ENCODE measurements at places on chromosomes 3 and 15. TPM values are rescaled to one million over a fixed set of nuclear protein-coding genes. Genes with fewer than 3 reads are reported as not detected.

GRCh38 chr3:155465664-155466063 lies 172.2 kb upstream of the STRIT1 start:
- no peaks in the 10 kb centered on the region for H3K4me1 ChIP-seq
- DNase-seq, result no peak
- H3K4me3 ChIP-seq, result no peak overlapping the region
- H3K36me3 ChIP-seq, result no peaks in the 10 kb centered on the region
- H3K27me3 ChIP-seq, result no peaks in the 10 kb centered on the region
- H3K27ac ChIP-seq, result no peak overlapping the region

GRCh38 chr3:102104033-102104432 lies 254.7 kb downstream of the NFKBIZ start:
- no peak overlapping the region for H3K4me3 ChIP-seq
- no peaks in the 10 kb centered on the region for H3K4me1 ChIP-seq
- H3K27me3 ChIP-seq, result no peaks in the 10 kb centered on the region
- H3K27ac ChIP-seq, result no peak overlapping the region
- no peaks in the 10 kb centered on the region for H3K36me3 ChIP-seq

GRCh38 chr3:87161417-87161816 lies 65.7 kb upstream of the CHMP2B start:
- H3K36me3 ChIP-seq, result no peaks in the 10 kb centered on the region
- no peaks in the 10 kb centered on the region for H3K27me3 ChIP-seq
- no peaks in the 10 kb centered on the region for H3K4me1 ChIP-seq
- no peak overlapping the region for H3K27ac ChIP-seq

GRCh38 chr15:35327789-35328188 lies 218.2 kb downstream of the DPH6 start:
- no peaks in the 10 kb centered on the region for H3K36me3 ChIP-seq
- H3K27ac ChIP-seq, result no peak overlapping the region
- H3K4me1 ChIP-seq, result no peaks in the 10 kb centered on the region
- no peaks in the 10 kb centered on the region for H3K27me3 ChIP-seq
- no peak for DNase-seq
- no peak overlapping the region for H3K4me3 ChIP-seq

Gene SLCO2A1
- total RNA-seq, result 0.56 TPM

Gene TMEM108
- total RNA-seq, result not detected

Gene CNTN4
- total RNA-seq, result 3.8 TPM

Data from liver (tissue), 10 donors.